ENCODE measurements at places on chromosomes 6 and 20. TPM values are rescaled to one million over a fixed set of nuclear protein-coding genes. Genes with fewer than 3 reads are reported as not detected.

Gene UQCC2
- total RNA-seq = 53.1 TPM

Gene MYL9
- not detected for total RNA-seq

Gene TSPO2
- total RNA-seq = not detected

Gene ERGIC3
- 164 TPM for total RNA-seq

Gene MOG
- total RNA-seq = not detected

Gene GPSM3
- 143 TPM for total RNA-seq

Gene GATA5
- not detected for total RNA-seq

Gene FERMT1
- total RNA-seq = not detected

Gene KIF25
- total RNA-seq = not detected

Gene GJA10
- total RNA-seq = not detected

Gene CALHM5
- total RNA-seq = not detected

Gene LIME1
- total RNA-seq = 15.7 TPM

Gene OTOR
- total RNA-seq = not detected

All from natural killer cell treated with Interleukin-12 subunit alpha and Interleukin-12 subunit beta and Interleukin-15 and Interleukin-18, amount 100 ng/mL, for 72 hours (primary cell).